ENCODE measurements at places on chromosomes 16 and 17.

DNA sequence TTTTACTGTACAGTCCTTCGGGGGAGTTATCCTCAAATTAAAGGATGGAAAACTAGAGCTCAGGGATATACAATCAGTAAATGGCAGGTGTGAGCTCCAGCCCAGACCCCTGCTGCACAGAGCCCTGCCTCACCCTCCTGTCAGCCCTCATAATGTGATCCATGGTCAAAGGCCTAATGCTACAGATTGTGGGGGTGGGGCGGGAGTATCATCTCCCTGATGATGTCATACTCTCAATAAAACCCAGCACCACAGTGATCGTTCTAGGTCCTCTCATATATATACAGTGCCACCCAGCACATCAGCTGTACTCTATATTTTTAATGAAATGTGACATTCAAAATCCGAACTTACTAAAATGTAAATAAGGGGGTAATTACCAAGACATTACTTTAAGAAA is 61.5 kb downstream of the SLC39A11 start:
- DNase-seq = no peak

DNA sequence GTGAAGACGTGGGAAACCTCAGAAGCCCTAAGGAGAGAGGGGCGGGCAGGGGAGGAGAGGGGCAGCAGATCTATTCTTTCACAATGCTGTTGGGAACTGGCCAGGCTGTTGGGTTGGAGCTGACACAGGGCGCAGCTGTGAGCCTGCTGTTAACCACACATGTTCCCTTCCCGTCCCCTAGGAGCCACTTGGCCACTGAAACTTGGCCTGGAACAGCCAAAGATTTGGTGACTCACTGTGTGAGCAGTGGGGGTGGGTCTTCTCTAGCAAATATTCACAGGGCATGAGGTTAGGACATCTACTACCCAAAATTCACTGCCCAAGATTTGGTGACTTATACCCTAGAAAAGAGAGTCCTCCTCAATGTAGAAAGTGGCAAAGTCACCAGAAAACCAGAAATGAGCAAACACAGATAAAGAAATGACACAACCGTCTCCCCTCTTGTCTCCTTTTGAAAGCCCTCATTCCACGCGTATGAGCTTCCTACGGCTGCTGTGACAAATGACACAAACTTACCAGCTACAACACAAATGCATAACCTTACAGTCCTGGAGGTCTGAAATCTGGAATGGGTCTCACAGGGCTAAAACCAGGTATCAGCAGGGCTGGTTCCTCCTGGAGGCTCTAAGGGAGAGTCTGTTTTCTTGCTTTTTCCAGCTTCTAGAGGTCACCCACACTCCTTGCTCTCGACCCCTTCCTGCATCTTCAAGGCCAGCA is 6.3 kb downstream of the TBC1D16 start:
- DNase-seq = peak; percentile 47

DNA sequence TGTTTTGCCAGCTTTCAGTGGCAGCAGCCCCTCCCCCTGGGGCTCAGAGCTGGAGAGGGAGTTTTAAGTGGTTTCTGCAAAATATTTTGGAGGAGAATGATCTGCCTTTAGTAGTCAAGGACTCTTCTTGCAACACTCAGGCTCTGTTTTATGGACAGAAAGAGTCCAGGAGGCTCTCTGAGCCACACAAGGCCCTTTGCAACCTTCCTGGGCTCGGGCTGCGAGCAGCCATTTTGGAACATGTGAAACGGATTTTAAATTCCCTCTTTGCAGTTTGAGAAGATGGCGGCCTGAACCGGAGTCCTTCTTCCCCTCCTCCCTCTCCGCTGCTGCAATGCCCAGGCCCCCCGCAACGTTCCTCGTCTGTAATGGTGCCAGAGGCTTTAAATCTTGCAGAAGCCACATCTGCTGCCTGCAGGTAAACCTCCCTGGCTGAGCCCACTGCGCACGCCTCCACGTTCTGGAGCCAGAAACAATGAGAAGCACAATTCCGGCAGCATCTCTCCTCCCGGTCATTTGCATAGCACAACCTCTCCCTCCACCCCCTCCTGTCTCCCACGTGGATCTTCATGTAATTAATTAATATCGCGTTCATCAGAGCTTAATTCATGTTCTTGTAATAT is 386.1 kb downstream of the SEC14L1 start:
- DNase-seq = no peak

DNA sequence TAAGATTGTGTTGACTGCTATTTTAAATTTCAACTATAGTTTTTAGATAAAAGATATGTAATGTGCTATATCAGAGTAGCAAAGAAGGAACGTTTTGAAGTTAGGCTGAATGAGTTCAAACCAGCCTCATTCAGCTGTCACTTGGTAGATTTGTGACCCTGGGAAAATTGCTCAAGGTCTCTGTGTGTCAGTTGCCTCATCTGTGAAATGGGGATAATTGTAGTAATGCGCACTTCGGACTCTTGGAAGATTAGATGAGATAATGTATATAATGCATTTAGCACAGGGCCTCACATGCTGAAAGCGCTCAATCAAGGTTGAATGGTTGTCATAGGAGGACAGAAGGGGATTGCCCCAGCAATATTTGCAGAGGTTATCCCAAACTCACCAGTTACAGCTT is 4.7 kb downstream of the BMERB1 start:
- DNase-seq = no peak

GRCh38 chr17:45841186-45841585 is 3.5 kb upstream of the SPPL2C start:
- DNase-seq = no peak

GRCh38 chr17:29591146-29591736 is 1.7 kb upstream of the ANKRD13B start:
- DNase-seq = no peak
